ENCODE measurements at places on chromosomes 3 and 15.

DNA sequence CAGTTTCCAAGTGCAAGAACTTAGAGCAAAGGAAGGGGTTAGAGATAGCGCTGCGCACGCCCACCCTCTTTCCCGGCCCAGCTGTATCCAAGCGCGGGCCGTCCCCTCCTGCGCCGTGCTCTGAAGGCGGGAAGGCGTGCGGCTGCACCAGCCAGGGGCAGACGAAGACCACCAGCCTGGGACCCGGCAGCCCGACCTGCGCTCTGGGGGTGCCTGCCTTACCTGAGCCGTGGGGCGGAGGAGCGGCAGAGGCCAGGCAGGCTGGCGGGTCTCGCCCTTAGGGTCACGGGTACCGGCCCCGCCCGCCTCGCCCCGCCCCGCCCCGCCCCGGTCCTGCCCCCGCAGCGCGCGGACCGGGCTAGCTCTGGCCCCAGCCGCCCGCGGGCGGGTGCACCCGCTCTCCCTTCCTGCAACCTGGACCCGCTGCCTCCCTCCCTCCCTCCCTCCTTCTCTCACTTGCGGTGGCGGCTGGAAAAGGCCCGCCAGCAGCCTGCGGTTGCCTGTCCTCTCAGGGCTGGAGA lies at the start of gene WDR72:
Gene WDR72 (minus strand): TSS at position 253 of the 521 bp plus-strand sequence. CDS start 26,514 bp downstream, outside the sequence.
- DNase-seq, result peak; percentile 42

DNA sequence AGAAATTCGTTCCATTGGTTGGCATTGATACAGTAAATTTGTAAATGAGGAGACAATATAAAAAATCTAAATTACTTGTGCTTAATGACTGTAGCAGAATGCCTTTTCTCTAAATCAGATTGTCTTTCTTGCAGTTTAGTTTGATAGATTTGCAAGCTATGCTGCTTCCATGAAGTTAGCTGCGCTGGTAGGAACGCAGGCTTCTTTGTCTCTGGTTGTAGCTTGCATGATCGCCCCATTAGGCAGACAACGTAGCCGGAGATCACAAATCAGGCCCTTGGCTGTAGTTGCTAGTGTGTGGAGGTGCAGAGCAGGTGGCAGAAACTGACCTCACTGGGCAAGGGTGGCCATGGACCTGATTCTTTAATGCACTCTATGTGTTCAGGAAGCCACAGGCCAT lies 6.1 kb downstream of the ZIC1 start:
- no peak for DNase-seq

GRCh38 chr3:42852441-42852840 lies 23.2 kb downstream of the CYP8B1 start:
- DNase-seq, result no peak

DNA sequence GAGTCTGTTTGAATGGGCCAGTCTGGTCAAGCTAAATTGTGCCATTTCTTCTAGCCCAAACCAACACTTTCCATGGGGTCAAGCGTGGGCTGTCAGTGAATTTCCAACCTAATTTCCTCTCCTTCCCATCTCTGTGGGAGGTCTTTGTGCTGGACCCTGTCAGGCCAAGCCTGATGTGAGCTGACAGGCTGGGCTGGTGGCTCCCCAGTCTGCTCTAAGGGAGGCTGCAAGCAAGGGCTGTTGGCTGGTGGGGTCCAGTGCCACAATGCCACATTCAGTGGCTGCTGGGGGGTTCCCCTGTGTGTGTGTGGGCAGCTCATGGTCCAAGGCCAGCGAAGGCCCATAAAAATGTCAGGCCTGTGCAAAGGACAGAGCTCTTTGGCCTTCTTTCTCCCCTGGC lies 216.1 kb downstream of the OPA1 start:
- no peak for DNase-seq

DNA sequence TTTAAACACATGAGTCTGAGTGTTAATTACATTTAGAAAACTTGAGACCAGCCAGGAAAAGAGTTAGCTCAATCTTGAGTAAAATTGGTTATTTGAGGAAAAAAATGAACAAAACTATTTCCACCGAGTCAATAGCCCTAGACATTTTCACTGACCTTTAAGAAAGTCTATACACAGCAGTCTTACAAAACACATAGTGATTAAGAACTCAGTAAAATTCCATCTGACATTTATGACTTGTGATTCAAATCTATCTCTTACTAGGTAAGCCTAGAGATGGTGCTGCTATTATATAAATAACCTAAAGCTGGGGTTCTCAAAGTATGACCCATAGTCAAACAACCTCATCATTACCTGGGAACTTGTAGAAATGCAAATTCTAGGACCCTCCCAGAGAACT lies 109.1 kb upstream of the COL8A1 start:
- DNase-seq, result no peak

GRCh38 chr3:106185949-106186348 lies 317.1 kb upstream of the CBLB start:
- DNase-seq, result no peak

- no peak for DNase-seq
Measured at GRCh38 chr15:88745065-88745464, 58.2 kb upstream of the ACAN start.

DNA sequence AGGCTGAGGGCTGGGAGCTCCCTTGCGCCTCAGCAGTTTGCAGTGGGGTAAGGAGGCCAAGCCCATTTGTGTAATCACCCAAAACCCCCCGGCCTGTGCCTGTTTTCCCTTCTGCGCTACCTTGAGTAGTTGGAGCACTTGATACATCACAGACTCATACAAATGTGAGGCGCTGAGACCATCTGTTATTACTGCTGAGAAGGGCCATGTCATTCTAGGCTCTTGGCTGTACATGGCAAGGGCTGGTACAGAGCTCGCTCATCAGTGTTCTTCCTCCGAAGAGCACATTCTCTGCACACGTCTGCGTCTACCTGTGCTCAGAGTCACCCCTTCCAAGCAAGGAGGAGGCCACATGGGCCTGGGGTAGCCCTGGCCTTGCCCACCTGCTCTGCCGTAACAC lies 9.3 kb downstream of the PLA2G4B start:
- no peak for DNase-seq

GRCh38 chr3:63914312-63914711 lies 2.1 kb upstream of the SCAANT1 start:
- DNase-seq, result peak; percentile 35

DNA sequence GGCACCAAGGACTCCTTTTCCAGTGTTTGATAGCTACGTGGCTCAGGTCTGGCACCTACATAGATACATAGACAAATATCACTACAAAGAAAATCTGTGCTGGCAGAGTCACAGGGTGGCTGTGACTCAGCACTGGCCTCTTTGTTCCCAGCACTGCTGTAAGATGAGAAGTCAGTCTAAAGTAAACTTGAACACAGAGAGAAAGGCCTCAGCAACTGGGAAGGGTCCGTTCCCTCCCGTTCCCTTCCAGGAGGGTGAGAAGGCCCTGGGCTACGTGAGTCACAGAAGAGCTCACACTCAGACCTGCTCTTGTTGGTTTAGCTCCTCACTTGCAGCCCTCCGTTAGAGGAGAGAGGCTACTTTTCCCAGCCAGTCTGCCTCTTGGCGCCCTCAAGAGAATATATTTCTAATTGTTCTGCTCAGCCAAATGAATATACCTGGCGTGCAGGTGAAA lies 23.1 kb downstream of the ANXA2 start:
- DNase-seq, result no peak

DNA sequence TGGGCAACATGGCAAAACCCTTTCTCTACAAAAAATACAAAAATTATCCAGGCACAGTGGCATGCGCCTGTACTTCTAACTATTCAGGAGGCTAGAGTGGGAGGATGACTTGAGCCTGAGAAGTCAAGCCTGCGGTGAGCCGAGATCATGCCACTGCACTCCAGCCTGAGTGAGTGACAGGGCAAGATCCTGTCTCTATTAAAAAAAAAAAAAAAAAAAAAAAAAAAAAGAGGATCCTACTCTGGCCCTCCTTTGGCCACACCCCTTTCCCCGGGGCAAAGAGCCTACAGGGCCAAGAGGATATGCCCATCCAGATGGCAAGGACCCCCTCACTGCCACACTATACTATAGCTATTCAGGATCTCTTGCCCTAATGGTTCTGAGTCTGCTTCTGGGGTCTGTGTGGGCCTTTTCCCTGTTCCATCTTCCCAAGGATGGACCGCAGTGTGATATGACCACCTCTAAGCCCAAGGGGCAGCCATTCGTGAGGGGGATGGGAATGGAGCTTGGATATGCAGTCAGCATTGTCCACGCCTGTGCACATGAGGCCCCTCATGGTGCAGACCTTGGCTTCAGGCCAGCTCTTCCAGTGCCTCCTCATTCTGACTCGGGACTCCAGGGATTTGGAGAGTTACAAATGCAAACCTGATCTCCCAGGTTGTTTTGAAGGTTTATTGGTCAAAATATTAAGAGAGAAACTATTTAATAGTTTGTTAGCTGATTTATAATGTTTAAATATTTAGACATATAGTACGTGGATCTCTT lies 7.3 kb downstream of the TYRO3 start:
- DNase-seq, result no peak

- no peak for DNase-seq
Measured at GRCh38 chr3:192351441-192351840, 375.9 kb downstream of the FGF12 start.

DNA sequence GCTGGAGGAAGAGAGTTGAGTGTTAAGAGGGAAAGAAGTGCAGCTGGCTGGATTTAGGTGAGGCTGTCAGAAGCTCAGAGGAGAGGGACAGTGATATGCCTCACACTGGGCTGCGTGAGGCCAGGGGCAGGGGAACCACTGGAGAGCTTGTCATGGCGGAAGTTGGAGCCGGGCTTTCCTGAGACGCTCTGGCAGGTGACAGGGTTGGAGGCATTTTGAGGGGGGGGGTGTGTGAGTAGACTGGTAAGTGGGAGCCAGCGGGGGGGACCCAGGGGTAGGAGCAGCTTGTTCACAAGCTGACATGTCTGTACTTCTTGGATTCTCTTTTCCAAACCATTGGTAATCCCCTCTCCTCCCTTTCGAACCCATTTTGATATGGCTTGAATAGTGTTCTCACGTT lies 331.5 kb upstream of the RGMA start:
- DNase-seq, result no peak

DNA sequence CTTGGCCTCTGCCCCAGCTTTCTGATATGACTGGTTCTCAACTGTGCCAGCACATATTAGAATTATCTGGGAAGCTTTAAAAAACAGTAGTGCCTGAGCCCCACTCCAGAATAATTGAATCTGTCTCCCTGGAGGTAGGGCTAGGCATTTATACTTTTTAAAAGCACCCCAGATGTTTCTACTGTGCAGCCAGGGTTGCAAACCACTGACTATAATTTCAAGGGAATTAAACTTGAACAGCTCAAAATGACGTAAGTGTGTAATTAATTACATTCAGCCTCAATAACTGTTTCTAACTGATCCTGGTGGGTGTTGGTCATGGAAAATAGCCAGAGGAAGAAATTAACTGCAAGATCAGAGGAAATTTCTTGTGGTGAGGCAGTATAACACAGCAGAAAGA lies 4.4 kb upstream of the IRAK2 start:
- DNase-seq, result no peak

- no peak for DNase-seq
Measured at GRCh38 chr3:112751564-112752512, 94.8 kb downstream of the CD200R1L start.

GRCh38 chr15:63602595-63602994 lies 5.4 kb downstream of the FBXL22 start:
- no peak for DNase-seq

- no peak for DNase-seq
Measured at GRCh38 chr3:196938576-196938975, 3.8 kb downstream of the NCBP2 start.

DNA sequence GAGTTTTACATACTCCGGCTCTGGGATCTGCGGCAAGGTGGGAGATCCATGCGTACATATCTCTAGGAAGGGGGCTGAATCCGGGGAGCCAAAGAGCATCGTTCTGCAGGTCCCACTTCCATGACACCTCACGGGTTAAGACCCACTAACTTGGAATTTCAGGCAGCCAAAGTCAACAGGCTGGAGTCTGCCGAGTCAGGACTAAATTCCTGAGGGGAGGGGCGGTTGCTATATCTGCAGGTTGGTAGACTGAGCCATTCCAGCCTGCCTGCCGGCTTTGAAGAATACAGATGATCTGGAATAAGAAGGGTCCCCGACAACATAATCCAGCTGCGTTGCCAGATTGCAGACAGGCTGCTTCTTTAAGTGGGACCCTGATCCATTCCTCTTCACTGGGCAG lies 65.4 kb upstream of the PEX5L start:
- no peak for DNase-seq

- DNase-seq, result no peak
Measured at GRCh38 chr15:32927124-32927523, 209.3 kb downstream of the GREM1 start.

DNA sequence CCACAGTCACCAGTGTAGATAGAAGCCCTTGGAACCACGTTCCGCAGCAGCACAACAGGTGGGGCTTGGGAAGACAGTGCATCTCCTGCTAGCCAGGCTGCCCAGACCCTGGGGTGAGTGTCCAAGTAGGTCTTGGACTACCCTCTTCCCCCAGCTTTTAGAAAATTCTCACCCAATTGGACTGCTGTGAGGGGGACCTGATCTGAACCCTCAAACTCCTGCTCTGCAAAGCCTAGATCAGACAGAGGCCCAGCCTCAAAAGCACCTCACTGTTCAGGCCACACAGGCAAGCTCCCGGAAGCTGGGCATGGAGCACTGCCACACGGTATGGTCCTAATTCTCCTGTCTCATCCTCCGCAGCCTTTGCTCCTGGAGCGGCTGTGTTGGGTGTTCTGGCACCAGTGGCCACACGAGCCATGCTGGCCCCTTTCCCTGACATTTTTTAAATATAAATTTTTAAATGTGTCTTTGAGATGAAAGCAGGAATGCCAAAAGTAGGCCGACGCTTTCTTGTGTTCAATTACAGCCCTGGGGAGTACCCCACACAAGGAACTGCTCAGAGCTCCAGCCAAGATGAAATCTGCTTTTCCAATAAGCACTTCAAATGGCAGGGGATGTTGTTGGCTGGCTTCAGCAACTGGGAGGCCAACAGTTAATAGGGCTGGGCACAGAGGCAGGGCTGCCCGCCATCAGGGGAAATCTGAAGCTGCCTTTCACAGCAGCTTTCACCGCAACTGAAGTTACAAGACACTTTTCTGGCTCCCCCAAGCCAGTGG lies 40.9 kb downstream of the CPN2 start:
- DNase-seq, result no peak

DNA sequence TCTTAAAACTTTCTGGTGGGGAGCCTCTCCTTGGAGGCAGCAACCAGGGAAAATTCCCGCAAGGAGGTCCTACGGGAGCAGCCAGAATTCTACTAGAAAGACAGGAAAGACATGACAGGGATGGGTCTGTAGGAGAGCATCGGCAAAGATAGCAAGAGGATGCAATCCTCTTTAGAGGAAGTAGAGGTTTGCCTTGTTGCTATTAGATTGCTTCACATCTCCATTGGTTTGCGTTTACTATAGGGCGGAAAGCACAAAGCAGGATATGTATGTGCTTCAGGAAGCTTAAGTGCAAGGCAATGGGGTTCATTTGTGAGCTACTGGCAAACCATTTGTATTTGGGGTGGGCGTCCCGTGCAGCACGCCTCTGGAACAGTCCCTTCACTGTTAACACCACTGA lies 193.0 kb downstream of the RORA start:
- DNase-seq, result no peak

GRCh38 chr3:10757821-10758130 lies 58.3 kb upstream of the SLC6A11 start:
- DNase-seq, result no peak
